ENCODE measurements at places on chromosomes 3 and 15. TPM values are rescaled to one million over a fixed set of nuclear protein-coding genes. Genes with fewer than 3 reads are reported as not detected.

Gene GOLGA6L7
- not detected for total RNA-seq

Gene SPESP1
- 3.0 TPM for total RNA-seq

Gene LINGO1
- total RNA-seq, result 0.32 TPM

Gene CCR8
- not detected for total RNA-seq

Gene GREM1
- total RNA-seq, result 0.44 TPM

Gene CHRNA3
- total RNA-seq, result not detected

Gene PRICKLE2
- 7.1 TPM for total RNA-seq

Gene CDC25A
- total RNA-seq, result 18.4 TPM

Gene CCDC54
- not detected for total RNA-seq

Gene POPDC2
- total RNA-seq, result not detected

Gene SLC22A13
- 0.44 TPM for total RNA-seq

Gene PLIN1
- total RNA-seq, result 0.12 TPM

DNA sequence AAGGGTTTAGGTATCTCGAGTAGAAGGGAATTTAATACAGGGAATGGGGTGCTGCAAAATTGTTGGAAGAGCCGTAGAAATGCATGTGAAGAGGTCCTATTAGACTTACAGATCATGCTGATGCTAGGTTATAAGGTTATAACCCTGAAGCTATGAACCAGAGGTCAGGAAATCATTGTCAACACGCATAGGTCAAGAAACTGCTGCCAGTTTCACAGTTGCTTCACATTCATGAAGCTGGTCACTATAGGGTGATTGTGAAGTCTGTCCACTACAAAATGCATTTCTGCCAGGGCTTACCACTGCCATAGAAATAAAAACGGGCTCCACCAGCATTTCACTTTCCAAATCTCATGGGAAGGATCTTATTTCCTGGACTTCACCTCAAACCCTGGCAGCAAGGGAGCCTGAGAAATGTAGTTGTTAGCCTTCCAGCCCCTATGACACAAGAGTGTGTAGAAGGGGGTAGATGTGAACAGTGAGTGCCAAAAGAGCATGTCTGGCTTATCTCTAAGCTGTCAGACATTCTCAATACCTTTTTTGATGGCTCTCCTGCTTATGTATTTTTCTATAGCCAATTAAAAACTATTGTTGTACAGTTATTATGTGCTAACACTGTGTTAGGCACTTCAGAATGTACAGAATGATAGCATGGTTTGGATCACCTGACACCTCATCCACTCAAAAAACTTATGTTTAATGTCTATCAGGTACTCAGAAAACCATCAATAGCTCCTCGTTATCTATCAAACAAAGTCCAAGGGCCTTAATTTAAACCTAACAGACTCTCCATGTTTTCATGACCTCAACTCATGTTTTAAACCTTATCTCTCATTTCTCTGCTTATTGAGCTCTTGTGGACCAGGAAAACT lies 148.3 kb upstream of the TSC22D2 start:
- no peak for DNase-seq

DNA sequence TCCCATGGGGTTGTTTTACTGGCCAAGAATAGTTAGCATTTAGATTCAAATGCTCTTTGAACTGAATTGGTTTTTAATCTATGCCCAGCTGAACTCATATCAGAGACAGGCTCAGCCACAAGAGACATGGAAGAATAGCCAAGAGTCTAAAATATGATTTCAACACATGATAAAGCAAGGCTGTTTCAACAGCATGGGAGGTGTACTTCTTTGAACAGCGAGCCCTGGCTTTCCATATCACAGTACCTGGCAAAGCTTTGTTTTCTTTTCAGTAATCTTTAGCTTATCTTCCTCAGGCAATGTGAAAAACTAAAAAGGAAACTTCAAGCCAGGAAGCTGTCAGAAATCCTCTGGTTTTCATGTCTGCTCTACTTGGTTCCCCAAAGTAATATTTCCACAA lies 413.6 kb upstream of the ADAMTS9 start:
- peak; percentile 13 for DNase-seq

- DNase-seq, result no peak
Observed at GRCh38 chr3:154786724-154787123, 293.4 kb upstream of the MME start.

- DNase-seq, result peak; percentile 20
Observed at GRCh38 chr3:173893066-173893465, 495.5 kb downstream of the NLGN1 start.

DNA sequence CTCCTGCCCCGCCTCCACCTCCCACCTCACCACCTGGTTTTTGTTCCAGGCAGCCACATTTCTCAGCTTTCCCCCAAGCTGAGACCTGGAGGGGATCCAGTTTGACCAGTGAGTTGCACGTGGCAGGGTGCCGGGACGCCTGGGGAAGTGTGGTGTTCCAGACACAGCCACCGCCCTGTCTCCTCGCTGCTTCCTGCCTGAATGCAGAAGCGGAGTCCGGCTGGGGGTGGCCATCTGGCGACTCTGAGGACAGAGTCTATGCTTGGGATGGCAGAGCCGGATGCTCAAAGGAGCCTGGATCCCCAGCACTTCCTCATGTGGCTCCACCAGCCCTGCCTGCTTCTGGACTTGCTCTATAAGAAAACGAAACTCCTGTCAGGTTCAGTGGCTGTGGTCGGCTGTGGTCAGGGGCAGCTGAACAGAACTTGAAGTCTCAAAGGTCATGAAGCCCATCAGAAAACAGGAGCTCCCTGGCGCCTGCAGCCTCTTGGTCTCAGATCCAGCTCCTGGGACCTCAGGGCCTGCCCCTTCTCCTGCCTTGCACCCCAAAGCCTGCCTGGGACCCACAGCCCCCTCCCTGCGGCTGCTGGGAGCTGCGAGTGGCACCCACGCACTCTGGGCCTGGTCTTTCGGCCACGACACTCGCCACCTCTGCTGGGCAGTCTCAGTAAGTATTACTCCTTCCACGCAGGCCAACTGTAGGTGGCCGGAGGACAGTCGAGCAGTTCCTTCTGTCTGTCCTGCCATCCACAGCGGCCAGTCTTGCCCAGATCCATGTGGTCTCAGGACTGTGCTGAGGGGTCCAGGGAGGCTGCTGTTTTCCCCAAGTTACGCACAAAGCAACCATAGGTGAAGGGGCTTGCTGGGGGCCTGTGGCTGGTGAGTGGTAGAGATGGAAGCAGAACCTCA lies 112.8 kb upstream of the MEF2A start:
- peak; percentile 67 for DNase-seq

- no peak for DNase-seq
Observed at GRCh38 chr3:186653984-186654383, 11.8 kb upstream of the HRG start.

DNA sequence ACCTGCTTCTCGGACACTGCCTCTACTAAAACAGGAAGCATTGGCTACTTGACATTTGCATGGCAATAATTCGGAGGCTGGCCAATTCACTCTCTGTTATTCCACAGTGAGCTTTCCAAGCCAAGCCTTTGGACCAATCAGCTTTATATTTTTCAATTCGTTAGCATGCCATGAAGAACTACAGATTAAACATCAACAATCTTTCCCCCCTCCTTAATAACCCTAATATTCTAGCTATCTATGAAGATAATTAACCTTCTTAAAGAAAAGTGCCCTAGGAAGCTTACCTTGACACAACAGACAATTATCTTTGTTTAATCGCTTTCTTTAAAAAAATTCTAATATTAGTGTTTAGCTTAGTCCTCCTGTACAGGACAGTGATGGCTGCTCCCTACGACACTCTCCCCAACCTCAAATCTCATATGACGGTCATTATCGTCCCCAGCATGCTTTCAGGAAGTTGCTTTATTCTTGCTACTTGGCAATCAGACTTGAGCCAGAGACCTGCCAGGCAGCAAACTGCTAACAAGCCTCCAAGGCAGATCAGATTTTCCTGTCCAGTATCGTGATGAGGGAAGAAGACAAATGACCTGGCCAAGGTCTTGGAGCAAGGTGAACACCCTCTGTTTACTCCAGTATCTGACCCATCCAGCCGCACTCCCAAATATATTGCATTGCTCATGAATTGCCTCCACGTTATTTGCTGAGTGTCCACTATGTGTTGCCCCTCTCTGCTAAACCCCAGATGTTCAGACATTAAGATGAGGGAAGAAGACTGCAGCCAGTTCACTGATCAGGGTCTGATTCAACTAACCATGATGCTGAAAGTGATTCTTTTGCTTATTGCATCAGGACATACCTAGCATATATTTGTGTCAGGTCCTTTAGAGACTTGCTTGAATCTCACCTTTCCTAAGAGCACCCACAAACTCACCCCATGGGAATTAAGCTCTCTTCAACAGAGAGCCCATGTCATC lies 68.1 kb upstream of the LPP start:
- no peak for DNase-seq

GRCh38 chr3:159766563-159767185 lies 222.0 kb upstream of the IL12A start:
- peak; percentile 55 for DNase-seq

GRCh38 chr3:196639483-196640296 lies at the start of gene NRROS:
Gene NRROS (plus strand): TSS chr3:196639694. CDS start chr3:196654540, 14,846 bp downstream.
- peak; percentile 55 for DNase-seq

GRCh38 chr15:35181538-35181937 lies 96.4 kb upstream of the NANOGP8 start:
- DNase-seq, result peak; percentile 50

DNA sequence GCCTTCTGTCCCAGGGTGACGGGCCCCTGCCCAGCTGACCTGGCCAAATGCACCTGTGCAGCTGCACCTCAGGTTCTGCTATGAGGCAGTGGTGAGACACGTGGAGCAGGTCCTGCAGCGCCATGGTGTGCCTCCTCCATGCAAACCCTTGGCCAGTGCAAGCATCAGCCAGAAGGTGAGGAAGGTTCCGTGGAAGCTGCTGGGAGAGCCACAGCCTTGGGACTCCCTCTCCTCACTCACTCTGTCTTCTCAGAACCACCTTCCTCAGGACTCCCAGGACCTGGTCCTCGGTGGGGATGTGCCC lies 31.6 kb downstream of the PTPN23 start:
- DNase-seq, result no peak

DNA sequence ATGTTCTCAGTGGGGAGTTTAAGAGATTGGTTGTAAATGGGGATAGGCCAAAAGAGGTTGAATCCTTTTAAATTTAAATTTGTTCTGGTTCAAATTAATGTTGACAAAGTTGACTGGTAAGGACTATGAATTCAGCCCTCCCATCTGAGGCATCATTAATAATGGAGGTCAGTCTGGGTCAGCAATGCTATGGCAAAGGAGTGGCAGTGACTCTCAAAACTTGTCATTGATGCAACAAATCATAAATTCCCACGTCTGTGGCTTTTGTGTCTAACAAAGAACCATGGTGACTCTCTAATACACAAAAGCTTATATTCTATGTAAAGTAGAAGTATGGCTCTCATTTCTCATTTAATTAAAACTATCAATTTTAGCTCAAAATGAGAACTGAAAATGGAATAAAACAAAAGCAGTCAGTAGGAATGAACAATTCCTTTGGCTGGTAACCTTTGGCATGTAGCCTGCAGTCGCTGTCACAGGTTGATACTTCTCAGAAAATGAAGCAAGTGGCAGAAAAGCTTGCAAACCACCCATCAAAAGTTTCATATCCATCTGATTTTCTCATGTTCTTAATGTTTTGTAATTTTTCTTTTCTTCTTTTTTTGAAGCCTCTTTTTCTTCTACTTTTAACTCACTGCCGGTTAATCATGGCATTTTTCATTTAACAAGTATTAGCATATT lies 12.2 kb upstream of the ZBED2 start:
- no peak for DNase-seq

DNA sequence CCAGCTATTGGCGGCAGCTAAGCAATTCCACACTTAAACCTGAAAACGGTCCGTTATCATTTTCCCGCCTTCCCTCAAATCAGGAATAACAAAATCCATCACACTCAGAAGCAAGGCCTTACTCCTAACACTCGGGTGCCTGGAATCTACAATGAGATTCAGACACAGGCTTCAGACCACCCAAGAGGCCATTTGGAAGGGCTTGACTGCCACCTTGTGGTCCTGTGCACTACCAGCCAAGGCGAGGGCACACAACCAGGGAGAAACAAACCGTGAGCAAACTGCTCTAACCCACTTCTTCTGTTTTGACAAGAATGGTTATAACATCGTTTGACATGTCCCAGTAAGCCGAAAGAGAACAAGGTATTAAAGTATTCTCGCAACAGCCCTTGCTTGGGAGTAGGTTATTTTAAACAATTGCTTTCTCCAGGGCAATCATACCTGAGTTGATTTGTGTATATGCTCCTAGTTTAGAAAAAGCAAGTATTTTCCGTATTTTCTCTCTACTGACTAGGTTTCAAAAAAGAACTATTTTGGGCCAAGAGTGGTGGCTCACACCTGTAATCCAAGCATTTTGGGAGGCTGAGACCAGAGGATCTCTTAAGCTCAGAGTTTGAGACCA lies 40.1 kb upstream of the TAFA4 start:
- DNase-seq, result peak; percentile 65

- no peak for DNase-seq
Observed at GRCh38 chr15:68404056-68404798, 27.7 kb downstream of the ITGA11 start.

DNA sequence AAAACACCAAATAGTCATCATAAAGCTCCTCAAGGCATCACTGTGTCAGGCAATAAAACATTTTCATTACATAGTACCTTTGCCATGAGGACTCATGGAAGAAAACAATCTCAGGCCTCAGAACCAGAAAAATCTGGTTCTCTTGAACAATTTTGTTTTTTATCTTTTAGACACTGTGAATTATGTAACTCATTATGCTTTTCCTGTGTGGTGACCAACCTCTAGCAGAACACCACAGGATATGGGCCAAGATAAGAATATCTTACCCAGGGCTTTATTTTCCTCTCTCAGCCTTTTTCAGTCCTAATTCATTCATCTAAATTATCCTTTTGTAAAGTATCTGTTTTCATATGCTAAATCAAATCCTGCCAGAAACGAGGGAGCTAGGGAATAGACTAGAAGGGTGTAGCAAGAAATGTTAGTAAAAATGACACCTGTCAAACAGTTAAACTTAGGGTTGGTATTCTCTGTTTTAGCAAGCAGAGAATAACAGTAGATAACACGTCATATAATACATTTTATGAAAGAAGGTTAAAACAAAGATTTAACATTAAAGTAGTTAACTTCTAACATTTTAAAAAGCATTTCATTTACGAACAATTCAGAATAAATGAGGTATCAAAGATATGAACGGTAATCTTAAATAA lies 111.1 kb downstream of the FBXL22 start:
- DNase-seq, result peak; percentile 69

DNA sequence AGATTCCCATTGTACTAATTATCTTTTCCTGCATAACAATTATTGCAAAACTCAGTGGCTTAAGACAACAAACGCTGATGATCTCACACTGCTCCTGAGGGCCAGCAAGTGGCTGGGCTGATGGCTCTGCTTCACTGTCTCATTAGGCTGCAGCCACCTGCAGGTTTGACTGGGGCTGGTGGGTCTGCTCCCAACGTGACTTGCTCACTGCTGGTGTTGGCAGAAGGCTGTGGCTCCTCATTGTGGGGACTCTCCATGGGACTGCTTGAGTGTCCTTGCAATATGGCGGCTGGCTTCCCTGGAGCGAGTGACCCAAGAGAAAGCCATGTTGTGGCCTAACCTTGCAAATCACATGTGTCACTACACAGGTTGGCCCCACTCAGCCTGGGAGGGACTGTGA lies 71.1 kb downstream of the PLXNA1 start:
- DNase-seq, result no peak

DNA sequence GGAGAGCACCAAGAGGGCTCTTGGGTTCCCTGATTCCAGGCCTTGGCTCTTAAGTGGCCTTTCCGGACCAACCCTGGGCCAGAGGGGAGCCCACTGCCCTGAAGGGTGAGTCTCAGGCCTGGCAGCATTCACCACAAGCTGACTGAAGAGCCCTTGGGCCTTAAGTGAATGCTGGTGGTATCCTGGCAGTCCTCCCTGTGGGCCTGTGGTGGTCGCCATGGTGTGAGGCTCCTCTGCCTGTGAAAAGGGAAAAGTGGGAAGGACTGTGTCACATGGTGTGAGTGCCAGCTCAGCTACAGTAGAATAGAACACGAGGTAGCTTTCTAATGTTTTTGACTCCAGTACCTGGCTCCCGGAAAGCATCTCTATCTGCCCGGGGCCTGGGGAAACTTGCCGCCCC lies 15.3 kb downstream of the CHDH start:
- no peak for DNase-seq

All from endothelial cell of umbilical vein (primary cell).